Activated CD4-positive, alpha-beta T cell treated with anti-CD3 and anti-CD28 coated beads, Interleukin-2, amount 50 U/mL, for 48 hours (primary cell): ENCODE measurements at places on chromosomes 1 and 21.

DNA sequence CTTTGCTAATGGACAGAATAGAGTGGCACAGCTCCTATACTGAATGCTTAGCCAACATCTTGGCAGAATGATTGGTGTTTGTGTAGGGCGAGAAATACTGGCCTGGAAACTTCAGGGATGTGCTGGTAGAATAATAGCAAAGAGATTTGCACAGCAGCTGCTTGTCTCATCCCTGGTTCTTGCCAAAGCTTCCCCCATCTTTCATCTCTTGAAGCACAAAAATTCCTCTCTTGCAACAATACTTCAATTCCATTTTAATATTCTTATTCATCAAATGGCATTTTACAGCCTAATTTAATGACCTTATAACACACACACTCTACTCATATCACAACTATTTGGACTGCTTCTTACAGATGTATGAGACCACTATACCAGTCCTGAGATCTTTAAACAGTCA is 37.7 kb downstream of the LHX8 start:
- no peak for DNase-seq

- DNase-seq, result peak; percentile 5
Measured at GRCh38 chr1:224929335-224930237, at the start of gene DNAH14. TSS of gene DNAH14 (plus strand) at chr1:224929675. CDS start at chr1:224952703, 23,028 bp downstream.

GRCh38 chr1:43204394-43204793 is 32.3 kb downstream of the CFAP57 start:
- DNase-seq, result no peak

- no peak for DNase-seq
Measured at GRCh38 chr1:209896346-209896745, 41.7 kb upstream of the SYT14 start.

DNA sequence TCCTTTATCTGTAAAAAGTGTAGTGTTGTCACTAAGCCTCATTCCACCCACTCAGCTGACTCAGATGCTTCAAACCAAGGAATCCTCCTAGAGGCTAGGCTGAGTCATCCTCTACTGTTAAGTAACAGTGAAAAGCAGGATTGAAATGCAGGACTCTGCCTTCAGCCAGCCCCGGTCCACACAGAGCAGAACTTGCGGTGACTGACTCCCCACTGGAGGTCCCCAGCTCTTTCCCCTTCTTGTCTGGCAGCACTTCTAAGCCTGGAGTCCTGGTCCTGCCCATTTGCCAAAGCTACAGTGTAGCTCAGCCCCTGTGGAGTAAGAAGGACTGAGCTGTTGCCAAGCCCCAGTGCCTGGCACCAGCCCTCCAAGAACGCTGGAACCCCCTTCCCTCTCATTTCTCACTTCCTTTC is 1.7 kb downstream of the RAB7B start:
- peak; percentile 60 for DNase-seq

- no peak for DNase-seq
Measured at GRCh38 chr1:111921948-111922347, 67.5 kb downstream of the KCND3 start.

- DNase-seq, result no peak
Measured at GRCh38 chr21:34343347-34343746, 20.5 kb upstream of the KCNE2 start.

DNA sequence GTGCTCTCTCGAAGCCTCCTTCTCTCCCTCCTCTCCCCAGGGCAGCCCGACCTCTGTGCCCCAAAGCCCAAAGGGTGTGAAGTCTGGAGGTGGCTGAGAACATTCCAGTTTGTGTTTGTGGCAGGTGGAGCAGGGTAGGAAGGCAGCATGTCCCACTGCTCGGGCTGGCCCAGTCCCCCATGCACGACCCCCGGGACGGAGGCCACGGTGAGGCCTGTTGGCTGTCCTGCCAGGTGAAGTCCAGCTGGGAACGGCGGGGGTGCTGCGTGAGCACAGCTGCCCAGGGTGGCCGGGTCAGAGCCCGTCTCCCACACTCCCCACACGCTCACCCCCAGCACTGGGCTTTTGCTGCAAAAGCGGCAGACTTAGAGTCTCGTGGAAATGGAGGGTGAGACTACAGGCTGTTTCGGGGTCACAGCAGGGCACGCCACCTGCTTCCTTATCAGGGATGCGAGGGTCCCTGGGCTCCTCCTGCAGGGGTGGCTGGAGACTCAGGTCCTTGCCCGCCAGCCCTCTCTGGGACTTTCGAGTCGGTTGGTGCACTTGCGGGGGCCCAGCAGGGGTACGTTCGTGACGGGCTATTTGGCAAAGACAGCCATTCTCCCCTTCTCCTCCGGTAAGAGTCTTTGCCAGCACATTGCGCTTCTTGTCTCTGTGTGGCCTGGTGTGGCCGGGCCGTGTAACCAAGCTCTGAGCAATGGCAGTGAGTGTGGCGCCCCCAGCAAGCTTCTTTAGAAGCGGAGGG is 40.3 kb downstream of the MORN1 start:
- DNase-seq, result no peak

- no peak for DNase-seq
Measured at GRCh38 chr21:22871692-22872091, 1873.5 kb downstream of the NCAM2 start.

- peak; percentile 18 for DNase-seq
Measured at GRCh38 chr21:44018813-44019567, 6.9 kb downstream of the TRAPPC10 start.

DNA sequence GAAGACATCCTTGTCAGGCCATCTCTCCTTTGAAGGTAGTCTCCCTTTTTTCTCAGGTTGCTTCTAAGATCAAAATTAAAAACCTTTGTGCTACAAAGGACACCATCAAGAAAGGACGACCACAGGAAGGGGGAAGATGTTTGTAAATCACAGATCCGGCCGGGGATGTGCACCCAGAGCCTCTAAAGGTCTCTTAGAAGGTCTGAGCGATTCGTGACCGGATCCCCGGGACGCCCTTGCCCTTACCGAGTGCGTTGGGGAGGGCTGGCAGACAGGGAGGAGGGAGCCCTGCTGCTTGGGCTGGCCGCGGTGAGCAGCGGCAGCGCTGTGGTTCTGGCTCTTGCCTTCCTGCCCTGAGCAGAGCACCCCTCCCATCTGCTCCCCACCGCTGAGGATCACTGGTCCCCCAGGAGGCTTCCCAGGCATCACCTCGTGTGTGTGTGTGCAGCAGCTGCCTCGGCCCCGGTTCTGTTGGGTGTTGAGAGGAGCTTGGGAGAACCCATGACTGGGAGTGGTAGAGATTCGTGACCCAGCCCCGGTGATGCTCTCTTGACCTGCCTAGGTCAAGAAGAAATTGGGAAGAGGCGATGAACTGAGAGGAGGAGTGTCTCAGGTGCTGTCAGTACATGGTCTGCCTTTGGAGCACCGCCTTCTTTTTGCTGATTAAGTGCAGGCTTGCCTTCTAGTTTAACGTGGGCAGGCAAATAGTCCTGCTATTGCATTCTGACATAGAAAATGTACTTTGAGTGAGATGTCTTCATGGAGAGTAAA is 34.5 kb downstream of the AGPAT3 start:
- DNase-seq, result no peak

DNA sequence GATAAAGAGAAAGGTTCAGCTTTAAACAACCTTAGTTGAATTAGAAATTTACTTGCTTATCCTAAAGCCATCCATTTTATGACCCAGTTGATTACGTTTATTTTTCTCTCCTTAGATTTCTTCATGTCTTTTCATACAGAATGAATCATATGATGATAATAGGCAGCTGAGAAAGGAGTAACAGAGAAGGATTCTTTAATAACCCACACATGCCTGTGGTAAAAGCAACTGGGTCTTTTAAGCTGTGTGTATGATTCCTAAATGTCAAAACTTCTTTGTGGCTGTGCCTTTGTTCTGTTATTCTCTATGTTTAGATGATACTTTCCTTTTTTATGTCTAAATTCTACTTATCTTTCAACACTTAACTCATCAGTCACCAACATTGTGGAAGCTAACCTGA is 626.5 kb downstream of the NCAM2 start:
- DNase-seq, result no peak

GRCh38 chr1:157089789-157090188 is 9.8 kb downstream of the ETV3L start:
- DNase-seq, result no peak

DNA sequence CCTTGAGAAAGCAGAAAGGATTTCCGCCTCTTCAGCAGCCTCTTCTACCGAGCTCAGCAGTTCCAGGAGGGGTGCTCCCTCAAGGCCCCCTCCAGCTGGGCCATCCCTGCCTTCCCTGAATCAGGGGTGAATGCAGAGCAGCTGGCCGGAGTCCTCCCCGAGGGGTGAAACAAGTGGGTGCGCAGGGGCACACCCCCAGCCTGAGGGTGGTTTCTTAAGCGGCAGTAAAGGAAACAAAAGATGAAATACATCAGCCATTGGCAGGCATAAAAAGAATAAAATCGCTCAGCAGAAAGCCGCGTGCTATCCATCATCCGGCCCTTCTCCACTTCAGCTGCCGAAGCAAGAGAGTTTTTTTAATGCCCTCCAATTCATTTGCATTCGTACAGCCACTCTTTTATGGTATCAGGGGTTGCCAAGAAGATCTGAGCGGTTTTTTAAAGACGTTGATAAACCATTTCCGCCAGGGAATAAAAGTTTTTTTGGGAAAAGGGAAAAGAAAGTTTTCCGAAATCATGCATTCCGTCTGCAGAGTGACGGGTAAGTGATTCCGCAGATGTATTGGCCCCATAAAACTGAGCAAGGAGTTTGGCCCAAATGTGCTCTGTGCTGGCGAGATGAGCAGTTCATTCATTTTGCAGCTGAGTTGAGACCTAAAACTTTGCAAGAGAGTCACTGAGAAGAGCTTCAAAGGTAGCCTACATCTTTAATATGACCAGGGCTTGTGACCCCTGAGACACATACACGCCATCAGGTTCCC is 73.7 kb upstream of the ZC3H12A start:
- no peak for DNase-seq

GRCh38 chr1:10561497-10561896 is 86.7 kb downstream of the PEX14 start:
- no peak for DNase-seq

- no peak for DNase-seq
Measured at GRCh38 chr1:230226814-230227213, 159.8 kb downstream of the GALNT2 start.

DNA sequence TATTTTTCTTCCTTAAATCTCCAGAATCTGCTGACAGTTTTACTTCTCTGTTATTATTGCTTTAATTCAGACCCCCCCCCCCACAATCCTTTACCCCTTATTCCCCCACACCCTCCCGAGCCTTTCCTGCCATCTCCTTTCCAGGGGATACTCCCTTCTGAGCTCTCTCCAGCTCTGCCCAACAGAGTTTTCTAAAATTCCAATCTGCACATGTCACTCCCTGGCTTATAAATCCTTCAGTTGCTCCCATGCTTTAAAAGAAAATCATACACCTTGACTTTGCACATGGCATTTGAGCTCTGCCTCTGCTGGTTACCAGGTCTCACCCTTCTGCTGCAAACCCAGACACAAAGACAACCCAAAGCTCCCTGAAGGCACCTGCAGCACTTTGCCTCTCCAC is 11.7 kb upstream of the EPS8L3 start:
- no peak for DNase-seq

DNA sequence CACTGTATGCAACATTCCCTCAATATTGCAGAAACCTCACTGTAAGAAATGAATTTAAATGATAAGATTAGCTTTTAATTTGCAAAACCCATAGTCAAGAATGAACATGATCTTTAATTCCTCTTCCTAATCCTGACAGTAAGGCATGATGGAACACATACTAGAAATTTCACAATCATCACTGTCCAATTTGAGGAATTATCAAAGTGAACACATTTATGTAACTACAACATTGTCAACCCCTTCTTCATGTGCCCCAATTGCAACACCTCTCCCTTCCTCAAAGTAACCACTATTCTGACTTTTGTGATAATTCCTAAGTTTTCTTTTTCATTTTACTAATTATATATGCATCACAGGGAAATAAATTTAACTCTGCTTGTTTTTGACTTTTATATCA is 103.1 kb downstream of the LHX8 start:
- DNase-seq, result no peak

- DNase-seq, result no peak
Measured at GRCh38 chr1:110384581-110385321, 6.1 kb downstream of the SLC16A4 start.

GRCh38 chr1:214550013-214550856 is 1.2 kb downstream of the PTPN14 start:
- no peak for DNase-seq

DNA sequence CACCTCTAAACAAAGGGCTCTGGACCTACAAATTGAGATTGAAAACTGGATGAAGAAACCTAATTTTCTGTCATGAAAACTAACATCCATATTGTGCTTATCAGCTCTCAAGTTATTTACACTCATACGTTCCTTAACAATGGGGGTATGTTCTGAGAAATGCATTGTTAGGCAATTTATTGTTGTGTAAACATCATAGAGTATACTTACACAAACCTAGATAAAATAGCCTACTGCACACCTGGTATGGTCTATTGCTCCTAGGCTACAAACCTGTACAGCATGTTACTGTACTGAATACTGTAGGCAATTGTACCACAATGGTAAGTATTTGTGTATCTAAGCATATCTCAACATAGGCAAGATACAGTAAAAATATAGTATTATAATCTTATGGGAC is 191.4 kb downstream of the TM2D1 start:
- DNase-seq, result no peak

- DNase-seq, result no peak
Measured at GRCh38 chr1:97174039-97174704, 452.6 kb downstream of the PTBP2 start.

DNA sequence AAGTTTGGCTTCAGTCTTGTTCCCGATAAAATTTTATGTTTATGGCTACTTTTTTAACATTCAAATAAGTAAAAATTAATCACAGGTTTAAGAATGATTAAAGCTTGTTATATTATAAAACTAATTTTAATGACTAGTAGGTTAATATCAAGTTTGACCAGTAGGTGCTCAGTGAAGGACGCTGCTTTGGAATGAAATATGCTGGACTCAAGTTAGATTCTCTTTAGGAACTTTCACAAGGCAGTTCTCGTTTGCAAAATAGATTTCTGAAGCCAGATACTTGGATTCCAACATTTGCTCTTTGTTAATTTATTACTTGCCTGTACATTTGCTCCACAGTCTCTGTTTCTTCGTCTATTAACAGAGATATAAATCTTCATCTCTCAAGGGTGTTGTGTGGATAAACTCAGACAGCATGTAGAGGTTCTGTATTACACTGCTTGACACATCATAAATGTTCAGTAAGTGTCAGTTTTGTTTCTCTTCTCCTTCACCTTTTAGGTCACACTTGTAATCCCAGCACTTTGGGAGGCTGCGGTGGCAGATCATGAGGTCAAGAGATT is 432.8 kb upstream of the CHRM3 start:
- DNase-seq, result no peak

DNA sequence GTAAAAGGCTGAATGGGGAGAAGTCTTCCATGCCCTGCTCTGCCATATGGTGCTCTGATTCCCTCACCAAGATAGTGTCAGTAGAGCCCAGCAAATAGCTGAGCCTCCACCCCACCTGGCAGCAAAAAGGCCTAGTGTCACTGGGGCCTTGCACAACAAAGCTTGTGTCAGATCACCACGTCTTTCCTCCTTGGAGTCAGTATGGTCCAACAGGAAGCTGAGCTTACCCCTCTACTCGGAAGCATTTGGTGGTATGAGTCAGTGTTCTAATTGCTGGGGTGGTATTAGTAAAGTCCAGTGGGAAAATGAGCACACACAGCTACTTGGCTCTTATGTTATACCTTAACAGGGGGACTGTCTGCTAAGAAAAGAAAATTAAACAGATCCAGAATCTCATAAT is 18.7 kb upstream of the RRP15 start:
- no peak for DNase-seq
